ENCODE measurements at places on chromosomes 7 and 10.

DNA sequence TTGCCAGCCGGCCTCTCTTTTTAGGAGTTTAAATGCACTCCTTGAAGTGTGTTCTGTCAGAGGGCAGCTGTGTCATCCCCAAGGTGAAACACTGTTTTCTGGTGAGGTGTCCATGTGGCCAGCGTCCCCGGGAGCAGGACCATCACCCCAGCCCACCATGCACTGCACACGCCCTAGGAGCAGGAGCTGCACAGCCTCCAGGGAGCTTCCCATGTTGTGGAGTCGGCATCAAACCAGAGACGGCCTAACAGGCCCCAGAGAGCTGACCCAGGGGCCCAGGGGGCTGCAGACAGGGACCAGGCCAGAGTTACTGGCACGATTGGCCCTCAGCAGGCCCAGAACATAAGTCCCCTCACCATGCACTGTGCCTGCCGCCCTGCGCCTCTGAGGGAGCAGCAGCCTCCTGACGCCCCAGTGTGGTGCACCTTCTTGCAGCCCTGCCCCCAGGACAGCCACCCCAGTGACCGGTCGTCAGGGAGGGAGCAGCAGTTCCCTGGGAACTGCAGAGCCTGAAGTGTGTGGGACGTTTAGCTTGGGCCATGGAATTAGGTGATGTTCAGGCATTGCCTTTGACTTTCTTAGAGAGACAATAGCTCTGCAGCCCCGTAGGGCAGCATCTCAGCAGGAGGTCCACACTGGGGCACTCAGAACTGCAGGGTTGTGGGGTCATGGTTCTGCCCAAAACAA, 97.9 kb downstream of the NKX6-2 start:
- no peak for DNase-seq

- no peak for DNase-seq
Observed at GRCh38 chr10:6501931-6502330, 78.1 kb downstream of the PRKCQ start.

GRCh38 chr10:121526801-121527221, 71.4 kb downstream of the FGFR2 start:
- no peak for DNase-seq

- DNase-seq = no peak
Observed at GRCh38 chr10:32155075-32155516, 98.9 kb upstream of the KIF5B start.

All from thoracic aorta (tissue), 2 donors.